Activated CD4-positive, alpha-beta T cell treated with anti-CD3 and anti-CD28 coated beads for 36 hours (primary cell): ENCODE measurements at places on chromosomes 11 and 22.
A peak's percentile ranks its signal among the peaks of the same experiment; 100 is the strongest.

GRCh38 chr11:104736502-104736901 is 161.8 kb downstream of the CASP12 start:
- no peak for DNase-seq

DNA sequence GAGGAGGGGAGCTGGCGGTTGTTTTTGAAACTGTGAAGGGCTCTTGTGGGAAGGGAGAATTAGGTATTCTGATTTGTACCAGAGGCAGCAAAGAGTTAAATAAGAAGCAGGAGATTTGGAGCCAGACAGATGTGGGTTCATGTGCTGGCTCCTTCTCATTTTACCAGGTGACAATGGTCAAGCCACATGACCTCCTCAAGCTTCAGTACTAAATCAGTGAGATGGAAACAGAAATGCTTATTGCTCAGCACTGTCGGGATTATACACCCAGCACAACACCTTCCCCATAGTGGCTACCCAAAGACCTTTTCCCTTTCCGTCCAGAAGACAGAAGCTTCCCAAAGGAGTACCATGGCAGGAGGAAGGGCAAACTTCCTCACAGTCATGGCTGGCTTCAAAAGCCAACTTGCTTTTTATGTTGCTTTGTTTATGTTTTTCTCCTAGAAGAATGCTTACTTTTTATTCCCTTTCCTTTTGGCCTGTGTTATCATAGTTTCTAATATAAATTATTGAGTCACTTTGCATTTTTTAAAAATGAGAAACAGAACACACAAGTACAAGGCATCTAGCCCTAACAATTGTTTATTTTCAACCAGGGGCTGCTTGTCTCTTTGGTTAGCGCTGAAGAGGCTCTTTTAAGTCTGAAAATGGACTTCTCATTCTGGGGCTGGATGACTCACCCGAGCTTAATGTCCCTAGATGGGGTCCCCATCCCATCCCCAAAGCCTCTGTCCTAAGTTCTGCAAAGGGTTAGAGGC is 181.5 kb upstream of the ZBED5 start:
- DNase-seq, result no peak

- no peak for DNase-seq
Observed at GRCh38 chr11:3840870-3841425, at the start of gene RHOG. TSS of gene RHOG (minus strand) at chr11:3840959. CDS start at chr11:3828138, 12,821 bp downstream.

DNA sequence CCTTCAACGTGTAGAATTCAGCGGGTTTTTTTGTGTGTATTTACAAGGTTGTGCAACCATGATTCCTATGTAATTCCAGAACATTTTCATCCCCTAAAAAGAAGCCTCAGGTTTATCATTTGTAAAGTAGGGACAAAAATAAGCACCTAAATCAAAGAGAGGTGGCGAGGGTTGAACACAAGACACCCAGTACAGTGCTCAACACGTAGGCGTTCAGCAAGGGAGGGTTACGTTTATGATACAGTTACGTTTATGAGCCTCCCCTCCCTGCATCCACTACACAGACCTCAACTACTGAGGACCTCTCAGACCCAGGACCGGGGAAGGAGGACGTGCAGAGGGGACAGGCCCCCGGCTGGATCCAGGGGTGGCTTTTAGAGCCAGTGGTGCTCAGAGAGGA is 44.7 kb downstream of the FLRT1 start:
- DNase-seq, result no peak

- no peak for DNase-seq
Observed at GRCh38 chr11:124123622-124124021, 8.4 kb downstream of the VWA5A start.

DNA sequence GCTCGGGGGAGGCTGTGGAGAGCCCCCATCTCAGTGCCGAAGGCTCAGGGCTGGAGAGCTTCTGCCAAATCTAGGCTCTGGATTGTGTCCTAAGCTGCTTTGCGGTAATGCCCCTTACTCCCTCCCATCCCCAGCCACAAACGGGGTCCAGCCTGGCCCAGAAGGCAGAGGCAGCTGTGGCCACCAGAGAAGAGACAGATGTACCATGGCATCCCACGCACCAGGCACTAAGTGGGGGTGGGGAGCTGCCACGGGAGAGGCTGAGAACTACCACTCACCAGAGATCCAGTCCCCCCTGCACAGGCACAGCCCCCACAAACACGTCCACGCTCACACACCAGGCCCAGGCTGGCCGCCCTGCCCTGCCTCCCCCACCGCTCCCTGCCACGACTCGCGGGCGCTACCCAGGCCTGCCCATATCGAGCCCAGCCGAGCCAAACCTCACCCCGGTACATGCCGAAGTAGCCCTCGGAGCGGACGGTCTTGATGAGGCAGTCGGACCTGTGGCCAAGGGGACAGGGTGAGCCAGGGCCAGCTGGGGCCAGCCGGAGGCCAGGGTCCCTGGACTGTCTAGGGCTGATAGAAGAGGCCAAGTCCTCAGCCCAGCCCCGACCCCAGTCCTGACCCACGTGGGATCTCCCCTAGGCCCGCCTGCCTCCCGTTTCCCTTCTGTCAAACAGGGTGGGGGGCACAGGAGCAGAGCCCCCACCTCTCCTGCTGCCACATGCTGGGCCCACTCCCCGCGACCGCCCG is 3.9 kb downstream of the SLC25A22 start:
- DNase-seq, result no peak

- DNase-seq, result no peak
Observed at GRCh38 chr11:134433251-134433650, 21.2 kb upstream of the B3GAT1 start.

DNA sequence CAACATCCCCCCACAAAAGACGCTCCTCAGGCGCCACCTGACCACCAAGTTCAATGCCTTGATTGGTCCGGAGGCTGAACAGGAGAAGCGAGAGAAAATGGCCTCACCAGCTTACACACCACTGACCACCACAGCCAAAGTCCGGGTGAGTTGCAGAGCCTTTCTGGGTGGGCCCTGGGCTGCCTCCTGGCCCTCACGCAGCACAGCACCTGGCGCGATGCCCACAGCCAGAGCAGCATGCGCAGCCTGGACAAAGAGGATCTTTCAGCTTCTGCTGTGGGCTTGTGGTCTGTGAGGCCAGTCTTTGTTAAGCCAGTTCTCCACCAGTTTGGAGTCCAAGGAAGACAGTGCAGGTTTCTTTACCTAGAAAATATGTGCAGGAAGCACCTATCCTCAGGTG is 21.6 kb downstream of the CYB5R2 start:
- DNase-seq, result no peak

DNA sequence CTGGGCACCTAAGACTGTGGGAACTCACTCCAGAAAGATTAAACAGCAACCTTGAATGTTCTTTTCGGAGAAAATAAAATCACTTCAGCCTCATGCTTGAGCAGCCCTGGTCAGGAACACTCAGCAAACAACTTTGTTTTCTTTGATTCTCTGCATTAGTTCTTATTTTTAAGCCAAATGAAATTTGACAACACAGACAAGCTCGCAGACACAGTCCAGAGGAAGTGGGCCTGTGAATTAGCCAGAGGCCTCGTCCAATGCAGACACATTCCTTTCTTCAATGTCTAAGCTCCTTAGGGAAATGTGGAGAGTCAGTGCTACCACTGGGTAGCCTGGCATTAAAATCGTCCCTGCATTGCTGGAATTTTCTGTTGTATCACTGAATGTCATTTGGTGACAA is 62.9 kb upstream of the CSNK2A3 start:
- no peak for DNase-seq

DNA sequence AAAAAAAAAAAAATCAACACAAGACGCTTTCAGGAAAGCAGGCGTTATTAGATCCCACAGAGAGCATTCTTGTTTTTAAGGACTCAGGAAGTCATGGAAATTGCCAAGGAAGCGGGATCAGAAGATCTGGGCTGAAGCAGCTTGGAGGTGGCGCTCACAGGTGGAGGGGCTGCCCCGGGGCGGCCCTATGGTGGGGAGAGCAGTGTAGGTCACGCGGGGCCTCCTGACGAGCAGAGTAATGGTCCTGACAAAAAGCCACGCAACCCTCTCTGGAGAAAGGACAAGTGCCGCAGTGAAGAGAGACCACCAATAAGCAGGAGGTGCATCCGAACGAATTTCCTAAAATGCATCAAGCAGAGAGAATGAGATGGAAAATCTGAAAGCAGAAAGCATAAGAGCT is 407.0 kb downstream of the BRD1 start:
- no peak for DNase-seq

DNA sequence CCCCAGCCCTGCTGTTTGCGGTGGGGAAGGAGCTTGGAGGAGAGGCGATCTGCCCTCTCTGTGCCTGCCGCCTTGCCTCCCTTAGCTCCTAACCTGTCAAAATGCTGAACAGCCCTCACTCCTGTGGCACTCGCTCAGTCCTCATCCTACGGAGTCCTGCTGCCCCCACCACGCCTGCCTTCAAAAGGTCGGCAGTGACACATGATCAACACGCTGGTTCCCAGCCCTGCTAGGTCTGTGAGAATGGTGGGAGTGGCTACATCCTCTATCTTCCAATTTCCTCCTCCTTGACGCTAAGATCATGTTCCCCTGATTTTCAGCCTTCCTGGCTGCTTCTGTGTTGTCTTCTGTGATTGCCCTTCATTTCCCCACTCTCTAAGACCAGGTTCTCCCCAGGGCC is 120.2 kb upstream of the TBCEL start:
- DNase-seq, result no peak

GRCh38 chr11:129224538-129224937 is 32.4 kb upstream of the ARHGAP32 start:
- DNase-seq, result no peak

- no peak for DNase-seq
Observed at GRCh38 chr11:96794152-96794551, 404.3 kb downstream of the JRKL start.

- DNase-seq, result no peak
Observed at GRCh38 chr11:198236-198806, 5.4 kb downstream of the SCGB1C1 start.

DNA sequence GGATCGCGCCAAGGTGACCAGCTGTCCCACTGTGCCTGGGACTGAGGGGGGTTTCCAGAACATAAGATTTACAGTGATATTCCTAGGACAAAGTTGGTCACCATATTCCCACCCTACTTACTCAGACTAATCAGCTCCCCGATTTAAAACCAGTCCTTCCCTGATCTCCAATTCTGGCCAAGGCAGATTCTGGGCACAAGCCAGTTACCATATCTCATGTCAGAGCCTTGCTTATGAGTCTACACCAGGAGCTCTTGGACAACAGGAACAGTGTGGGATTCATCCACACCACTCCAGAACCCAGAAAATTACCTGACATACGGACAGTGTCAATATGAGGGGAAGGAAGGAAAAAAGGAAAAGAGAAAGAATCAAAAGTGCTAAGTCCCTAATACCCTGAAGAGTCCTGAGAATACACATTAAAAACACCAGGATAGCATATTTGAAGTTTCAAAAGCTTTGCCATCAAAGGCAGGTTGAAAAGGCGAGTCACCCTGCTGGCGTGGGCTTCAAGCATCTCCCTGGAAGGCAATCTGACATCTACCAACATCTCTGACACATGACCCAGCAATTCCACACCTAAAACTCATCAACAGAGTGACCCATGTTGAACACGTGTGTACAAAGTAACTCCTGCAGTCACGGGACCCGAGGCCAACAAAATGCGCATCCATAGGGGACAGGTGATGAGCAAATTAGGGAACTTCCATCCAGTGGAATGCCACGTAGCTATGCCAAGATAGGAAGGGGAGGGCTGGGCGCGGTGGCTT is 8.0 kb upstream of the IL2RB start:
- DNase-seq, result peak; percentile 60

DNA sequence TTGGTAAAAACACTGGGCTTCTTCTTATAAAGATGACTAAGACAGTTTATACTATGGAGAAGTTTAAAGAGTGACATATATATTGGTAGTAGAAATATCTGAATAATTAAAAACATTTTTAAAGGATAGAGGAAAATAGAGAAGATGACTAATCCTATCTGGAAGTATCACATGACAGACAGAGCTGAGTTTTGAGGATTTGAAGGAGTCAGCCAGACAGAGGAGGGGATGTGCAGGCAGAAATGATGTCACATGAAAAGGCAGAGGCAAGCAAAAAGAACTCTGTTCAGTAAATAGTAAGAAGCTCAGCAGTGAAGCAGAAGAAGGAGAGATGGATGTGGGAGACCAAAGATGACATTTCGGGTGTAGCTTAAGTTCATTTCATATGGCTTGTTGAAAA is 1.6 kb downstream of the OR10A2 start:
- no peak for DNase-seq

DNA sequence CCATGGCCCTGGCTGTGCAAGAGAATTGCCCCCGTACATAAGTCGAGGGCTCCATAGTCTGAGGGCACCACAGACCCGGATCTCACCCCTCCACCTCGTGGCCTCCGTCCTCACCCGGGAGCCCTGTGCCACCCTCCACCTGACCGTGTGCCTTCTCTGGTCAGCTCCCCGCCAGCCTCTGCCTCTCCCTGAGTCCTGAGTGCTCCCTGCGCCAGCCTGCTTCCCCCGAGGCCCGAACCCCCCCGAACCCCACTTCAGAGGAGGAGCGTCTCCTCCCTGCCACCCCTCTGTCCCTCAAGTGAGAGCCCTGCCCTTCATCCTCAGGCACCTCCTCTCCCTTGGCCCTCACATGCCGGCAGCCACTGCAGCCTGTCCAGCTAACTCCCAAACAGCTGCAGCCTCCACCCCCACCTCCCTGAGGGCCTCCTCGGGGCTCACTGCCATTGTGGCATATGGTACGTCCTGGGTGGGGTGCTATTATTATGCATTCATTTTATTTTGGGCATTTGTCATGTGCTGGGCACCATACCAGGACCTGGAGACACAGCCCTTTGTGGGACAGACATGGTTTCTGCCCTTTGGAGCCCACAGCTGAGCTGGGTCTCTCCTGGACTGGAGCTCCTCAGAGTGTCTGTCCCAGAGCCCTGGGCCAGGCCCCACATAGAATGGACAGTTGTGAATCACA is 67.2 kb downstream of the MYO7A start:
- no peak for DNase-seq

GRCh38 chr11:13215149-13215548 is 62.4 kb upstream of the BMAL1 start:
- DNase-seq, result no peak

DNA sequence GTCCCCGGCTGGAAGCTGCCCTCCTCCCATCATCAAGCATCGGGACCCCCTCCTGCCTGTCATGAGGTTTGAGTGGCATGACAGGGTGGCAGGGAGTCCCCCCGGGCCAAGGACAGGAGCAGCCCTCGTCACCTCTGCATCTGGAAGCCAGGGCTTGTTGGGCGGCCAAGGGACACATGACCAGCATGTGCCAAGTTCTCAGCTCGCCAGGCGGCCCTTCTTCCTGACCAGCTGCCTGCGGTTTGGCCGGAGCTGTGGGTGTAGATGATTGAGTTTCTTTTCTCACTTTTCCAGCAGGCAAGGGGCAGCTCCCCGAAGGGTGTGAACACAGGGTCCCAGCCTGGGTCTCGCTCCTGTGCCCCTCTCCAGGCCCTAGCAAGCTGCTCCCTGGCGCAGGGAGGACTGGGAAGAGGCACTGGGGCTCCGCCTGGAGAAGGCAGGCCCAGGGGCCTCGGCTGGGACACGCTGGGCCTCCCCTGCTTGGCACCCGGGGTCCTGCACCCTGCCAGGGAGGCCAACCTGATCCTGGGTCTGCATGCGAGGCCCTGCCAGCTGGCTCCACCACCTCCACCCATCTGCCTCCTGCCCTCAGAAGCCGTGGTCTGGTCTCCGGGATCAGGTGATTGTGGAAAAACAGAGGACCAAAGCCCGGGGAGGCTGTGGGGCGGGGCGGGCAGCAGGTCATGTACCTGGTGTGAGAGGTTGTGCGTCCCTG is 13.4 kb downstream of the ARHGAP8 start:
- DNase-seq, result no peak

- DNase-seq, result no peak
Observed at GRCh38 chr11:69943066-69943465, 123.8 kb upstream of the FGF3 start.

GRCh38 chr11:131592152-131592551 is 221.7 kb downstream of the NTM start:
- DNase-seq, result no peak

GRCh38 chr11:75737314-75737713 is 19.7 kb downstream of the MOGAT2 start:
- DNase-seq, result no peak
